ENCODE measurements at places on chromosomes 6 and 20.

GRCh38 chr6:53547166-53547810 is 2.4 kb upstream of the GCLC start:
- DNase-seq = no peak

DNA sequence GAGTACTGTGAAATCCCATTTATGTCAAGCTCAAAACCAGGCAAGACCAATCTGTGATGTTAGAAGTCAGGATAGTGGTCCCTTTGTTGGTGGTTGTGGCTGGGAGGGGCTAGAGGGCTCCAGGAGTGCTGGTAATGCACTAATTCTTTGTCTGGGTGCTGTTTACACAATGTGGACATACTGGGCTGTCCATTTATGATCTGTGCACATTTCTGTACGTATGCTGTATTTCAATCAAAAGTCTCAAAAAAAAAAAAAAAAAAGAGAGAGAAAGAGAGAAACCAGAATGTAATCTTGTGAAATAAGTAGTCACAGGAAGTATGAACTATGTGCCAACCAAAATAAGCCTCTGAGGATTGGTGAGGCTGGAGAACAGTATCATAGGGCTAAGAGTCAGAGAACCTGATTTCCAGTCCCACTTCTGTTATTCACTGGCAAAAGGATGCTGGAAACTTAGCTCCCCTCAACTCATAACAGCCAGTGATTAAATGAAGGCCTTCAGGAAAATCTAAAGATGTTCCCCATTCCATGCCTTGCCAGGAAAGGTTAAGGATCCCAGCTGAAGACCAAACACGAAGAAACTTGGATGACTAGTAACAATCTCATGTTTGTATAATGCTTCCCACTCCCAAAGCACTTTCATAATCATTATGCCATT is 19.6 kb upstream of the TRAM2 start:
- DNase-seq = no peak

DNA sequence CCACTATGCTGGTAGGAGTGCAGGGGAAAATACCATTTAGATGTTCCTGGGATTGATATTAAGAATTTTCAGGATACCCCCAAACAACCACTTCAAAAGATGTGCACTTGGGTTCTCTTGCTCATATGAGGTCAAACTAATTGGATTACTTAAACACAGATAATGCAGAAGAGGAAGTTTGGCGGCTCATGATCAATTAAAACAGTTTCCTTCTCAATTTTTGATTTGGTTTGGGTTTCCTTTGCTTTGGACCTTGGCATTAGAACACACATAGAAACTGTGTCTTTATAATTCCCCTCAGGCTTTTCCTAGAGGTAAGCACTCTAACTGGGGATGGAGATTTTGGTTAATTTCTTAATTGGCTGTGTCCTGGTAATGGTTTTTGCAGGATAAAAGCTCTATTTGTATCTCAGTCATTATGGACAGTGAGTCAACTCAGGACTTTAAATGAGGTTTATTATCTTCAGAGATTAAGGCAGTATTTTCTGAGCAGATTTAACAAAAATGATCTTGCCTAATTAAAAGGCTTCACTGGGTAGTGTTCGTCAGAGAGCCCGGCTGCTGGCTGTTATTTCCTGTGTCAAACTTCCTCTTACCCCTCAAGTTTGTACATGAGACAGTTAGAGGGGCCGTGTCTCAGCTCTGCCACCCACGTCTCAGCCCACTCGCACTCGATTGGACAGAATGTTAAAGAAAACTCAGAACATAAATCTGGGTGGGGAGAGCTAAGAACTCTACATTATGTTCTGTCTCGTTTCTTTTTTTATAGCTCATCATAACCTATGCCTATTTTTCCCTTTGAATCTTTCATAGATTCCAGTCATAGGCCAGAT is 50.3 kb upstream of the PREP start:
- no peak for DNase-seq

GRCh38 chr6:109336221-109336961 is 45.9 kb downstream of the CD164 start:
- DNase-seq = no peak

DNA sequence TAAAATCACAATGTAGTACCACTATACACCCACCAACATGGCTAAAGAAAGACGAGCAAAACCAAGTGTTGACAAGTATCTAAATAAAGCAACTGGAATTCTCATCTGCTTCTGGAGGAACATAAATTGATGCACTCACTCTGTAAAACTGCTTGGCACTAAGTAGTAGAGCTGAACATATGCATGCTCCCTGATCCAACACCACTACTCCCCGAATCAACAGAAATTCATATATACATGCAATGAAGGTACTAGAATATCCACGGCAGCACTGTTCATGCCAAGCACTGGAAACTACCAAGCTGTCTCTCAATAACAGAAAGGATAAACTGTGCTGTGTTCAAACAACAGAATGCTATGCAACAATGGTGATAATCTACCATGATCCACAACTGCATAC is 219.5 kb upstream of the RIN2 start:
- DNase-seq = no peak

DNA sequence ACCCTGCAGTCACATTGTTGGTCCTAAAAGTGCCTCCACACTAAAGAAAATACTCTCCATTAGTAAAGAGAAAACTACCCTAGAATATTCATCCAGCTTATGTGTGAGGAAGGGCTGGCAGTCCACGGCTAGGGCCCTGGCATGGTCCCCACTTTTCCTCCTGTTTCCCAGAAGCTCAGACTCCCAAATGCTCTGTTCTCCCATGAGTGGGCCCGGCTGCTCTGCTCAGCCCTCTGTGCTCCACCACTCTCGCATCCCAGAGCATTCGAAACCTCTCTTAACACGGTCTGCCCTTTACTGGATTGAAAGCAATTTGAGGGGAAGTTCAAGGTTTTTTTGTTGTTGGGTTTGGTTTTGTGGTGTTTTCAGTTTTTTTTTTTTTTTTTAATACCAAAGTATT is 61.8 kb downstream of the APCDD1L start:
- DNase-seq = no peak

DNA sequence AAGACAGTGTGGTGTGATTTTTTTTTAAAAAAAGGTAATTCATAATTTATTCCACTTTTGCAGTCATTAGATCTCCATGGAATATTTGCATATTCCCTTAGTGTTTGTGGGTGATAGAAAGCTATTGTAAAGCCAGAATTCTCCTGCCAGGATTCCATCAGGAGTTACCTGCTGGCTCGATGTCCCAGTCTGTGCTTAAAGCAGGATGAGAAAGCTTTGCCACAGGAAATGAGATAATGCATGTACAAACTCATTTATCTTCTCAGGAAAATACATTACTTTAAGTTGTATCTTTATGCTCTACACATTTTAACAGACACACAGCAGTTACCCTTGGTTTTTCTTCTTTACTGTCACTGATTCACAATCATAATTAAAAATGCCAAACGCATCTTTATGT is 553.0 kb downstream of the CD109 start:
- no peak for DNase-seq

DNA sequence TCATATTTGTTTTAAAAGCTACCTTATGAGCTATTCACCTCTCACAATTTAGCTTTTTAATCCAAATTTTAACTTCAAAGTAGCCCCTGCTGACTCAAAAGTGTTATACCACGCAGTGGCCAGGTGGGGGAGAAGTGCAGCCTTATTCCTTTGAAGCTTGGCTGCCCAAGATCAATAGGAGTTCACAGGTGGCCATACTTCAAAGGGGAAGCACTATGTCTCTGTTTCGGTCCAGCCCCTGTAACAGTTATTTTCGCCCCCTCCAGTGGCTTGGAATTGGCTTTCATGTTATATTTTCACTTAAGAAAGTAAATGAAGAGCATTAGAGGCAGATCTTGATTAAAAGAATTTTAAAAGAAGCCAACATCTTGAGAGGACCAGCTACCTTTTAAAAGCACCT is 608.4 kb downstream of the EPHA7 start:
- peak; percentile 15 for DNase-seq

GRCh38 chr6:152368751-152369624 is 268.2 kb downstream of the SYNE1 start:
- no peak for DNase-seq

- DNase-seq = no peak
Observed at GRCh38 chr6:156154896-156155295, 622.3 kb upstream of the ARID1B start.

GRCh38 chr6:132512638-132513632 is at the start of gene STX7:
Gene STX7, minus strand, starts transcription at chr6:132513116. Its CDS starts 9,586 bp downstream, at chr6:132503530.
- DNase-seq = peak; percentile 99

DNA sequence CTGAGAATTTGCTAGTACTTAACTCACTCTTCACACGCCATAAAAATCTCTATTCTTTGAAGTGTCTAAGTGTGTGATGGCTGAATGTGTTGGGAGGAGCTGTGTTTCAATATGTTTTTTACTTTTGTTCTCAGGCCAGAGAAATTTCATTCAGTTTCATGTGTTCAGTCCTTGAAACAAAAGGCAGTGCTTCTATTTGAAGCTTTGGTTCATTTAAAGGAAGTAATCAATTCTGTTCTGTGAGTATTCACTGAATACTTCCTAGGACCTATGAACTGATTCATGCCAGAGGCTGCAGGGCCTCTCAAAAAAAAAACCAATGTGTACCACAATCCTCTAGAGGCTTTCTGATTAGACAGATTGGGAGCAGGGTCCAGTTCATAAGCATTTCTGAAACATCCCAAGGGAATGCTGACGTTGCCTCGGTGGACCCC is 12.4 kb upstream of the F13A1 start:
- no peak for DNase-seq

- DNase-seq = no peak
Observed at GRCh38 chr20:20786428-20786827, 74.0 kb upstream of the RALGAPA2 start.

GRCh38 chr6:149259753-149260152 is 57.8 kb upstream of the TAB2 start:
- no peak for DNase-seq

DNA sequence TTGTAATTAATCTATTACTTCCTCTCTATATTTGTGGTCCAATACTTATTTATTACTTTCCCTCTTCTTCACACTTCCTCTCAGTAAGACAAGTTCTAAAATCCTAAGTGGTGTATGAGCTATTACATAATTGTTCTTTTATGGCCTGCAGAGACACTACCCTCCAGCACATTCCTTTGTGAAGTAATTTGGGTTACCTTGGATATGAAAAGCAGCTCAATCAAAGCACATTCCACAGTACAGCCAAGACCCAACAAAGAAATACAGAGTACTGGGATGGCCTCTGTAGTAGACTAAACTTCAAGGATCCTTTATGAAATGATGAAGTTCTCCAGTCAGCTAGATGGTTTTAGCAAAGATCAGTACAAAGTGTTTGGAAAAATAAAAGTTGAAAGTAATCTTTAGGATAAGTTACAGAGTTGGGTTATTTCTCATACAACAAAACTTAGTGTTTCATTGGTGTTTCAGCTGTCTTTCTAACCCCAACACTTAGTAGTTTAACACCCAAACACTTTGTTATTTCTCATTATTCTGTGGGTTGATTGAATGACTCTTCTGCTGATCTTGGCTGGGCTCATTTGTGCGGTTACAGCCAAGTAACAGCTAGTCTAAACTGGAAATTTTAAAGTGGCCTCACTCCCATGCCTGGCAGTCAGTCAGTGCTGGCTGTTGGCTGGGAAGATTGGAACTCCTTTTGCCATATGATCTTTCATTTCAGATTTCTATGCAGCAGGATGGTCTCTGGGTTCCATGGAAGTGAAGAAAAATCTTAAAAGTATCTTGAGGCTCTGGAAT is 161.5 kb upstream of the POU3F2 start:
- DNase-seq = no peak

DNA sequence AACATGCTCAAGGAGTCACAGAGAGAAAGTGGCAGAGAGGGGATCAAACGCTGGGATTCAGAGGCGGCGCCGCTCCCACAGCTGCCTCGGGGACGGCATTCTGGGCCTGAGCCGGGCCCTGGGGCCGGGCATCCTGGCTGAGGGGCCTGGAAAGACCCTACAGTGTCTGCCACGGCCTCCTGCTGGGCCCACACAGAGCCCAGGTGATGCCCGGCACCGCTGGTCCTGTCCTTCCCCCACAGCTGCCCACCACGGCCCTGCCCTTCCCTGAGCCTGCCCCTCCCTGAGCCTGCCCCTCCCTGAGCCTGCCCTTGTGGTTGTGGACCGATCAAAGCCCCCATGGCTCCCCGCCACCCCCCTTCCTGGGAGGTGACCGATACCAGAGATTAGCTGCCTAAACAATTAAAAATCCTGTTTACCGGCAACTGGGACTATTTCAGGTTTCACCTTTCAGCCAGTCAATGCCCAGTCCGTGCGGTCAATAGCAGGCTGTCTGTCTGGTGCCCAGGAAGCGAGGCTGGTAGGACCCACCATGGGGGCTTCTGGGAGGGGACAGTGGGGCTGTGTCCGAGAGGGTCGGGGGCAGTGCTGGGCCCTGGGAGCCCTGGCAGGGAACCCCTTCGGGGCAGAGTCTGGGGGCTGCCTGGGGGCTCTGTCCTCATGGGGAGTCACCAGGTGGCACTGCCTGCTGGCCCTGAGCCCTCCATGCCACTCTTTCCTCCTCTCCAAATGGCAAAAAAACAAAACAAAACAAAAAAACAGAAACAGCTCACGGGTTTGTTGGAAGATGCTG is 55.4 kb upstream of the GATA5 start:
- no peak for DNase-seq

- no peak for DNase-seq
Observed at GRCh38 chr20:57024849-57025248, 241.6 kb downstream of the BMP7 start.

DNA sequence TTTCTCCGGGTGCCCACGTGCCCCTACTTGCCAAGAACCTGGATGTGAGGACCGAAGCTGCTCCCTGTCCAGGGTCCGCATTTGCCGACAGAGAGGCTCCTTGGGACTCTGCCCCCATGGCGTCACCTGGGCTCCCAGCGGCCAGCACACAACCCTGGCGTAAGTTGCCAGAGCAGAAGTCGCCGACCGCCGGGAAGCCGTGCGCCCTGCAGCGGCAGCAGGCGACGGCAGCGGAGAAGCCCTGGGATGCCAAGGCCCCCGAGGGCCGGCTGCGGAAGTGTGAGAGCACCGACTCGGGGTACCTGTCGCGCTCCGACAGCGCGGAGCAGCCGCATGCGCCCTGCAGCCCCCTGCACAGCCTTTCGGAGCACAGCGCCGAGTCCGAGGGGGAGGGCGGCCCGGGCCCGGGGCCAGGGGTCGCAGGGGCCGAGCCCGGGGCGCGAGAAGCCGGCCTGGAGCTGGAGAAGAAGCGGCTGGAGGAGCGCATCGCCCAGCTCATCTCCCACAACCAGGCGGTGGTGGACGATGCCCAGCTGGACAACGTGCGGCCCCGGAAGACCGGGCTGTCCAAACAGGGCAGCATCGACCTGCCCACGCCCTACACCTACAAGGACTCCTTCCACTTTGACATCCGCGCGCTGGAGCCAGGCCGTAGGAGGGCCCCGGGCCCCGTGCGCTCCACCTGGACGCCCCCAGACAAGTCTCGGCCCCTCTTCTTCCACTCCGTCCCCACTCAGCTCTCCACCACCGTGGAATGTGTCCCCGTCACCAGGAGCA is 28.3 kb downstream of the ZNF831 start:
- DNase-seq = no peak

GRCh38 chr6:43771858-43772680 is 2.1 kb downstream of the VEGFA start:
- peak; percentile 76 for DNase-seq

- DNase-seq = no peak
Observed at GRCh38 chr6:138651491-138651890, 122.1 kb upstream of the CCDC28A start.

Data from right kidney (tissue), 9 donors.